ENCODE measurements at places on chromosomes 11 and 22. TPM values are rescaled to one million over a fixed set of nuclear protein-coding genes. Genes with fewer than 3 reads are reported as not detected.

DNA sequence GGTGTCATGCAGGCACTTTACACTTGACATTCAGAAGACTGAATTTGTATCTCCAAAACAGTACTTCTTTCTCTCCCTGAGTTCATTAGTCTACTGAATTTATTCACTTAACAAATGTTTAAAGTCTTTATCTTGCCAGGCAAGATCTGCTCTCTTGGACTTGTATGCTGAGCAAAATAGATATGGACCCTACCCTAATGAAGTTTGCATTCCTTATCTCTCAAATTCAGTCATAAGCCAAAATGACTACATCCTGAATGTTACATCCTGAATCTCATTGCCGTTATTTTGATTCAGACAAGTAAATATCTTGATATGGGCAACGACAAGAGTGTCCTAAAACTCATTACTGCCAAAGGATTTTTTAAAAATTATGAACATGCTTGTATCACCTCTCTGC lies 29.7 kb downstream of the FAR1 start:
- no peak for DNase-seq

DNA sequence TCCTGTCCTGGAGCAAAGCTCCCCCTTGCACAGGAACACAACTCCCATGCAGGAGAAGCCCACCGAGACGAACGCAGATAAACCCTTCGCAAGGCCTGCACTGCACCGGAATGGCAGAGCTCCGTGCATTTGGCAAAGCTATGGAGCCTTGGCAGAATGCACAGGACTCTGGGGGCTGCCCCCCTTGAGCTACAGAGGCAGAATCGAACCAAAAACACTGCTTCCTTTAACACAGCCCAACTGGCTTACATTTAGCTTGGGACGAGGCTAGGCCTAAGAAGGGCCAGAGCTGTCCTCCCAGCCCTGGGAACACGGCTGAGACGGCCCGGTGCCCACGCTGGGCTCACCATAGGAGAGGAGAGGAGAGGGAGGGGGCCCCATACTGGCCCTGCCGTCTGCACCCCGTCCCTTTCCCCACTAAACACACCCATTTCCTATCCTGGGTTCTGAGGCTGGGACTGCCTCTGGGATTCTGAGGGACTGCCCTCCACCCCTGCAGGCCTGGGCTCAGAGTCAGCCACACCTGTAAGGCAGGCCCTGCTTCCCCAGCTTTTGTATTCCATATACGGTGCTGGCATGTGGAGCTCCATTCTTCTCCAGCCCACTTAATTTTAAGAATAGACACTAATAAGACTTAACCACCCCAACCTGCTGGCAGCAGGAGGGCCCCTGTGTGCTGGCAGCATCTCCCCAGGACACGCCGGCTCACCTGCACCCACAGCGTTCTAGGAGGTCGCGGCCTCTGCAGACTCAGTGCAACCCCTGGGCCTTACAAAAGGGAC lies 32.9 kb downstream of the PPM1F start:
- no peak for DNase-seq

- DNase-seq: no peak
Measured at GRCh38 chr22:33024626-33025025, 33.6 kb downstream of the SYN3 start.

- DNase-seq: no peak
Measured at GRCh38 chr11:78228467-78228866, 39.7 kb downstream of the USP35 start.

- DNase-seq: no peak
Measured at GRCh38 chr11:1127664-1128162, 30.0 kb upstream of the MUC5AC start.

DNA sequence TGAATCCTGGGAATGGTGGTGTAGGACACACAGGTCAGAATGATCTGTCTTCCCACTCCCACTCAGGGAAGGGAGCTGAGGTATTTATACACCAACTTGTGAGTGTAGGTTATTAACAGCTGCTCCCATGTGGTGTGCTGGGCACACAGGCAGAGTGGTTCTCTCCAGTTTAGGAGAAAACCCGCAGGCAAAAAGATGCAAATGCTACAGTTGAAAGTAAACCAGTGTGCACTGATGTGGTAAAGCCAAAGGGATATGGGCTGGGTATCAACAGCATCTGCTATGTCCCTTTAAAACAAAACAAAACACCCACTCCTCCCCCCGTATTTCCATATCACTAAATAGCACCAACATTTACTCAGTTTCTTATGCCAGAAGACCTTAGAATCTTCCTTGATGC lies 75.4 kb upstream of the SYT13 start:
- no peak for DNase-seq

DNA sequence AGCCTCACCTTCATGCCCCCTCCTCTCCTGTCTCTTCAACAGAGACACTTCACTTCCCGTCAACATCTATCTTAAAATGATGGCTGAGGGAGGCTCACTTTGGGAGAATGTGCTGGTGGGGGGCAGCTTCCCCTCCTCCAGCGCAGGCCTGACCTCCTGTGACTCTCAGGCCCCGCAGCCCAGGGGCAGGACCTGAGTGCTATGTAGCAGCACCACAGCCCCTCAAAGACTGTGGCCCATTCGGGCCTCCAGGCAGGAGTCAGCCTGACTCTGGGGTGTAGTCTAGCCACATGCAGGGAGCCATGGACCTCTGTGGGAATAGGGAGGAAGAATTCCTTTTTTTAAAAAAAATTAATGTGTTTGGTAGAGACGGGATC lies 43.7 kb downstream of the DKK3 start:
- no peak for DNase-seq

DNA sequence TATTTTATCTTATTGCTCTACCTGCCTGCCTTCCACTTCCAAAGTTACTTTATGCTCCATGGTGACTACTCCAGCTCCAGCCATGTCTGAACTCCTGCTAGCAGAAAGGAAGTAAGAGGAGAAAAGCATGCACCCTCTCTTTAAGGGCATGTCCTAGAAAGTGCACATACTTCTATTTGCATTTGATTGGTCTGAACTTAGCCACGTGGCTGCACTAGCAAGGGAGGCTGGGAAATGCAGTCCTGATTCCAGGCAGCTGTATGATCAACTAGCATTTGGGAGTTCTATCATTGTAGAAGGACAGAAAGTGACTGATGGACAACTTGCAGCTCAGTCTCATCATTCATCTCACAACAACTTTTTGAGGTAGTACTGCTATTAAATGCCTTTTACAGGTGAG lies 515.7 kb downstream of the BUD13 start:
- DNase-seq: no peak

GRCh38 chr22:24189249-24190158 lies 8.2 kb downstream of the SUSD2 start:
- DNase-seq: peak; percentile 74

GRCh38 chr22:46635756-46636155 lies 15.6 kb downstream of the GRAMD4 start:
- no peak for DNase-seq

- DNase-seq: no peak
Measured at GRCh38 chr11:3786781-3787428, 10.4 kb downstream of the NUP98 start.

DNA sequence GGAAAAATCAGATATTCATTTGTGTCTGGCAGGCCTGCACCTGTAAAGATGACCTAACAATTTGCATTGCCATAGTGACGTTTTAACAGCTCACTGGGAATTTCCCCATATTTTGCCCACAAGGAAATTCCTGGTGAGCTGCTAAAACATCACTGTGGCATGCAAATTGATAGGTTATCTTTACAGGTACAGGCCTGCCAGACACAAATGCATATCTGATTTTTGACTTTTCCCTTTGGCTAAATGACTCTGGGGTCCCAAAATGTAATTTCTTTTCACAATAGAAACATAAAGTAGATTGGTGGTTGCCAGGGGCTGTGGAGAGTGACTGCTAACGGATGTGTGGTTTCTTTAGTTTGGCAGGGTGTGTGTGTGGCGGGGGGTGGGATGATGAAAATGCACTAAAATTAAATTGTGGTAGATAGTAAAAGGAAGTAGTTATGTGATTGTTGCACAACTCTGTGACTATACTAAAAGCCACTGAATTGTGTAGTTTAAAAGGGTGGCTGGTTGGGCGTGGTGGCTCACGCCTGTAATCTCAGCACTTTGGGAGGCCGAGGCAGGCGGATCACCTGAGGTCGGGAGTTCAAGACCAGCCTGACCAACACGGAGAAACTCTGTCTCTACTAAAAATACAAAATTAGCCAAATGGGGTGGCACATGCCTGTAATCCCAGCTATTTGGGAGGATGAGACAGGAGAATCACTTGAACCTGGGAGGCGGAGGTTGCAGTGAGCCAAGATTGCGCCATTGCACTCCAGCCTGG lies 18.5 kb upstream of the FEZ1 start:
- peak; percentile 78 for DNase-seq

DNA sequence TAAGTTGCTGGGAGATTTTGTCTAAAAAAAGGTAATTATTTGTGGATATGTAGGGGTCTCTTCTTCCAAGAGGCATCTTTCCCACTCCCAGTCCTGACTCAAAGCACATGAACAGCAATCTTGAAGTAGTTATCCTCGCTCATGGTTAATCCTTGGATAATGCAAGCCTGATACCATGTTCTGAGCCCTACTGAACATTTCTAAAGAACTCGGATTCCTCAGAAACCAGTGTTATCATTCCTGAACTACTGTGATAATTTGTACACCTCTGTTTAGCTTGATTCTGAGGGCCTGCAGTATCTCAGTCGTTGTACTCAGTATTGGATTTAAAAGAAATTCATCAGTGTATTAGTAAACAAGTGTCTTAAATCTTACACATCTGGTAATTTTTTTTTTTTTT lies 22.3 kb upstream of the RCE1 start:
- no peak for DNase-seq

DNA sequence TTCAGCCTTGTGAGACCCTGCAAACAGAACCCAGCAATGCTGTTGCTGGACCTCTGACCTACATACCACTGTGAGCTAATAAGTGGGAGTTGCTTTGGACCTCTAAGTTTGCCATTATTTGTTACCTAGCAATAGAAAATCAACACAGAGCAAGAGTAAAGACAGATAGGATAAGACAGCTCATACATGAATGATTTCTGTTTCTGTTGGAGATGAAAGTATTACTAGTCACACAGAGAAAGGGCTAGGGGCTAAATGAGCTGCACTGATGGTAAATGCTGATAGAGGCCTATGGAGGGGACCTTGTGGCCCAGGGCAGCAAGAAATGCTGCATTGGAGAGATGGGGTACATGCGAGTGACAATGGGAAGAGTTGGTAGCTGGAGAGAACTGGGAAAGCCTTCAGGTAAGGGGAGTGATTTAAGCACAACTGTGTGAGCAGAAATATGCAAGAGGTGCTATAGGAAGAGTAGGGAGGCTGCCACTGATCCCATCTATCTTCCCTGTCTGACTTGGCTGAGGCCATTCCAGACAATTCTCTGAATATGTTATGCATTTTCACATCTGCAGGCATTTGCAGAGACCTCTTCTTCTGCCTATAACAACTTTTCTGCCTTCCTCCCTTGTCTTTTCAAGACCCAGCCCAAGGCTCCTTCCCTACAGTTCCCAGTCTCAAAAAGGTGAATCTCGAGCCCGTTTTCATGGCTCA lies 46.1 kb upstream of the SYN3 start:
- no peak for DNase-seq

GRCh38 chr11:111944651-111945051 lies 7.5 kb downstream of the DIXDC1 start:
- DNase-seq: peak; percentile 31

DNA sequence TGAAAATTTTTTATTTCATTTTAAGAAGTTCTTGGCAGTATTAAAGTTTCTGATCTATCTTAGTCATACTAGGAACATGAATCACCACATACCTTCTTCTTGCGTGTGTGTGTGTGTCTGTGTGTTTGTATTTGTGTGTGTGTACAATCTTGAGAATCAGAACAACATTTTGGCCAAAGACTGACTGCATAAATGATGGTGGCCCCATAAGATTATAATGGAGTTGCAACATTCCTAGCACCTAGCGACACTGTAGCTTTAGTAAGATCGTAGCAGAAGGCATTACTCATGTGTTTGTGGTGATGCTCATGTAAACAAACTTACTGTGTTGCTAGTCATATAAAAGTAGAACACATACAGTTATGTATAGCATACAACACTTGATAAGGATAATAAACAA lies 205.4 kb downstream of the FAM76B start:
- DNase-seq: no peak

Gene CTR9
- total RNA-seq: 43.9 TPM

Gene SLC6A5
- not detected for total RNA-seq

Gene PLAAT4
- 16.8 TPM for total RNA-seq

Gene LRP4
- total RNA-seq: 0.18 TPM

Gene RASSF7
- total RNA-seq: 16.8 TPM

Gene TP53I11
- total RNA-seq: 15.8 TPM

Gene PDE2A
- total RNA-seq: 0.73 TPM
